ENCODE measurements at places on chromosomes 11 and 22. TPM values are rescaled to one million over a fixed set of nuclear protein-coding genes. Genes with fewer than 3 reads are reported as not detected.

The AP5B1 gene
- 46.3 TPM for total RNA-seq

- H3K36me3 ChIP-seq = peaks cover 19% of the 10 kb centered on the region
- H3K27ac ChIP-seq = no peak overlapping the region
- no peak for DNase-seq
These were observed 16.9 kb upstream of the BID start for GRCh38 chr22:17791196-17791595.

DNA sequence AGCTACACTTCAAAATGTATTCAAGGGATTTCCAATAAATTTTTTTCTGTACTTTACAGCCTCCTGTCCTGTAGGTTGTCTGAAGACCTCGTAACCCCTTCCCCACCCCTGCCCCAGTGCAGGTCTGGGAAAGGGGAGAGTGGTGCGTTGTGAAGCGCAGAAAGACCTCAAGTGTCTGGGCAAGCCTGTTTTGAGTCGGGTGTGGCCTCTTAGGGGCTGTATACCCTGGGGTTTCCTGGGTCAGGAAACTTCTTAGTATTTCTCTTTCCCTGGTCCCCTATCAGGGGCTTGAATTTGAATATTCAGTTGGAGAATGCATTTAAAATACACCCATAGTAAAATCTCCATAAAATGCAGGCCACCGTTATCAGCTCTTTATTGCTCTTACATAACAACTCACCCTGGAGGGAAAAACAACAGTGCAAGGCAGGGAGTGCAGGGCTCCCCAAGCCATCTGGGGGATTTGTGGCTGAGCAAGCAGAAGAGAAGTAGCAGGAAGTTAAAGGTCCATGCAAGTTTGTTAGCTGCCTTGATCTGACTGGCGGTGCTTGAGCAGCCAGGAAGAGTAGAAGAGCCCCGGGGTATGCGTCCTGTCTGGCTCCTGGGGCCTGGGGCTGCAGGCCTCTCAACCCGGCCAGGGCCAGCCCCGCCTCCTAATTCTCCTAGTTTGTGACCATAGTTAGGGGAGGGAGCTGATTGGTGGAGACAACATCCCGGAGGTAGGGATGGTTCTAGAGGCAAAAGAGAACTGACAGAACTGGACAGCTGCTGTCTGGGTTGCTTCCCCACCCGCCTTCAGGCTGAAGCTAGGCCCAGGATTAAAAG is 25.7 kb downstream of the ARHGAP1 start:
- peaks cover 76% of the 10 kb centered on the region for H3K36me3 ChIP-seq
- no peaks in the 10 kb centered on the region for H3K27me3 ChIP-seq
- no peak overlapping the region for H3K4me3 ChIP-seq
- peaks cover 53% of the 10 kb centered on the region for H3K4me1 ChIP-seq
- H3K27ac ChIP-seq = peak overlapping the region; percentile 79

DNA sequence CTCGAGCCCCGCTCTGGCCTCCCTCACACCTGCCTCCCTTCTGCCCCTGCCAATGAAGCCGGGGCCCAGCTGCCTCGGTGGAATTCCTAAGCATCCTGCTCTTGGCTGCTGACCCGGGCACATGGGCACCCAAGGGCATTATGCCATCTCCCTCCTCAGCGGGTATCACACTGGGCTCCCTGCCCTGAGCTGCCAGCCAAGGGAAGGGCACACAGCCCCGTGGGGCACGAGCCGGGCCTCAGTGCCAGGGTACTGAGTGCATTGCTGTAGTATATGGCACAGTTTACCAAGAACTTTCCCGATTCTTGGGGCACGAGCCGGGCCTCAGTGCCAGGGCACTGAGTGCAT is 43.8 kb upstream of the JAM3 start:
- no peaks in the 10 kb centered on the region for H3K36me3 ChIP-seq
- no peak for DNase-seq
- H3K4me3 ChIP-seq = no peak overlapping the region

- peak overlapping the region; percentile 71 for H3K4me3 ChIP-seq
- no peaks in the 10 kb centered on the region for H3K36me3 ChIP-seq
- H3K4me1 ChIP-seq = peaks cover 52% of the 10 kb centered on the region
- DNase-seq = no peak
These were observed 159.9 kb upstream of the GRK3 start for GRCh38 chr22:25404556-25404927.

The MYO7A gene
- 5.5 TPM for total RNA-seq

DNA sequence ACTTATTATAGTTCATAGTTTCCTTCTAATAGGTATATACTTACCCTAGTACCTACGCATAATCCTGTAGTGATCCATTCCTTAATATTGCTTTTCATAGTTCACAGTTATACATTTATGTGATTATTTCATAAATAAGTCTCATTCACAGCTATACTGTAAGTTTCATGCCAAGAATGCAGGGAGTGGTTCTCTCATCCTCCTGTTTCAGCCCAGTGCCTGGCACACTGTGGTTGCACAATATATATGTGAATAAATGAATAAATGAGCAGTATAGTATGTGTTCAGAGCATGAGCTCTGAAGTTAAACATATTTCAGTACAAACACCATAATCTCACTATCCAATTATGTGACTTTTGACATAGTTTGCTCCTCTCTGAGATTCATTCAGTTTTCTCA is 115.8 kb downstream of the MAML2 start:
- H3K36me3 ChIP-seq = no peaks in the 10 kb centered on the region
- H3K4me3 ChIP-seq = no peak overlapping the region
- H3K27ac ChIP-seq = no peak overlapping the region

DNA sequence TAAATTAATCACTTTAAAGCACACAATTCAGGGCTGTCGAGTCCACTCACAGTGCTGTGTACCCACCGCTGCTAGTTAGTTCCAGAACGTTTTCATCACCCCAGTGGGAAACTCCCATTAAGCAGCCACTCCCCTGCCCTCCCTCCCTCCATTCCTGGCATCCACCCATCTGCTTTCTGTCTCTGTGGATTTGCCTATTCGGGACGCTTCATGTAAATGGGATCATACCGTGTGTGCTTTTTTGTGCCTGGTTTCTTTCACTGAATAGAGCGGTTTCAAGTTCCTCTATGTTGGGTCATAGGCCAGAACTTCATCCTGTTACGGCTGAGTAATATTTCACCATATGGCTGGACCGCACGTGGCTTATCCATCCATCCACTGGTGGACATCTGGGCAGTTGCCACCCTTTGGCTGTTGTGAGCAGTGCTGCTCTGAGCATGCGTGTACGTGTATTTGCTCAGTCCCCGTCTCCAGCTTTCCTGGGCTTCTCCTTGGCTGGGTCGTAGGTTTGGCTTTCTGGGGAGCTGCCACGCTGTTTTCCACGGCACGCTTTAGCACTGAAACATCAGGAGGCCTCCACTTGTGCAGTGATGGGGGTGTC is 30.1 kb downstream of the ARHGAP8 start:
- H3K36me3 ChIP-seq = no peaks in the 10 kb centered on the region
- no peak for DNase-seq
- H3K4me1 ChIP-seq = no peaks in the 10 kb centered on the region
- H3K4me3 ChIP-seq = no peak overlapping the region
- H3K27me3 ChIP-seq = no peaks in the 10 kb centered on the region
- H3K27ac ChIP-seq = no peak overlapping the region

DNA sequence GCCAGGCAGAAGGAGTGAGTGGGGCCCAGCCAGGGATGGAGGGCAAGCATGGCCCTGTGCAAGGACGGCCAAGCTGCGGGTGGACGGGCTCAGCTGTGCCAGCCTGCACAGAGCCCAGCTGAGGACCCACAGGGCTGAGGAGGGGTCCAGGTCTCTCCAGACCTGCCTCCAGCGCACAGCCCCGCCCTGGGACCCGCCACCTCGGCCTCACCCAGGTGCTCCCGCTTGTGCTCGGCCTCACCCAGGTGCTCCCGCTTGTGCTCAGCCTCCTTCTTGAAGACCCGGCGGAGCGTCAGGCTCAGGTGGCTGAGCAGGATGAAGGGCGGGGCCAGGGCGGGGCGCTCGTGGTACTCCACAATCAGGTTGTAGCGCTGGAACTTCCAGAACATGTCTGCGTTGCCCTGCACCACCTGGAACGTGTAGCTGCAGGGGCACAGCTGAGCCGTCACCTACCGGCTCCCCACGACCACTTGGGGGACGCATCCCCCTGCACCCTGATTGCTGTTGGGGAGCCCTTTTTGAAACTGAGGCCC is 6.4 kb downstream of the TSSC4 start:
- H3K27ac ChIP-seq = no peak overlapping the region
- H3K27me3 ChIP-seq = peaks cover 7% of the 10 kb centered on the region
- peaks cover 25% of the 10 kb centered on the region for H3K36me3 ChIP-seq
- DNase-seq = no peak
- H3K4me3 ChIP-seq = no peak overlapping the region

- no peaks in the 10 kb centered on the region for H3K4me1 ChIP-seq
- peaks cover 100% of the 10 kb centered on the region for H3K36me3 ChIP-seq
- no peak overlapping the region for H3K27ac ChIP-seq
- DNase-seq = no peak
- H3K27me3 ChIP-seq = no peaks in the 10 kb centered on the region
- H3K4me3 ChIP-seq = no peak overlapping the region
These were observed 31.3 kb downstream of the NEFH start for GRCh38 chr22:29511126-29511862.

Measured in lower lobe of right lung (tissue), 2 donors.